HS-5 (cell line): ENCODE measurements at places on chromosomes 5 and 9.

- no peak for DNase-seq
These were observed 357.5 kb downstream of the GLIS3 start for GRCh38 chr9:3942361-3942760.

- DNase-seq, result no peak
These were observed 32.1 kb downstream of the VCAN start for GRCh38 chr5:83503662-83504061.

- no peak for DNase-seq
These were observed 180.3 kb downstream of the ZDHHC21 start for GRCh38 chr9:14512942-14513341.

GRCh38 chr5:149839761-149840160 is 104.8 kb downstream of the PDE6A start:
- DNase-seq, result no peak

- DNase-seq, result peak; percentile 35
These were observed 75.3 kb downstream of the HMGCR start for GRCh38 chr5:75412111-75412990.

DNA sequence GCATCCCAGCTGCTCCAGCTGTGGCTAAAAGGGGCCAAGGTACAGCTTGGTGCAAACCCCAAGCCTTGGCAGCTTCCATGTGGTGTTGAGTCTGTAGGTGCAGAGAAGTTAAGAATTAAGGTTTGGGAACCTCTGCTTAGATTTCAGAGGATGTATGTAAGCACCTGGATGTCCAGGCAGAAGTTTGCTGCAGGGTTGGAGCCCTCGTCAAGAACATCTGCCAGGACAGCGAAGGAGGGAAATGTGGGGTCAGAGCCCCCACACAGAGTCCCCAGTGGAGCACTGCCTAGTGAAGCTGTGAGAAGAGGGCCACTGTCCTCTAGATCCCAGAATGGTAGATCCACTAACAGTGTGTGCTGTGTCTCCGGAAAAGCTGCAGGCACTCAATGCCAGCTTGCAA is 236.2 kb upstream of the ADRA1B start:
- no peak for DNase-seq

DNA sequence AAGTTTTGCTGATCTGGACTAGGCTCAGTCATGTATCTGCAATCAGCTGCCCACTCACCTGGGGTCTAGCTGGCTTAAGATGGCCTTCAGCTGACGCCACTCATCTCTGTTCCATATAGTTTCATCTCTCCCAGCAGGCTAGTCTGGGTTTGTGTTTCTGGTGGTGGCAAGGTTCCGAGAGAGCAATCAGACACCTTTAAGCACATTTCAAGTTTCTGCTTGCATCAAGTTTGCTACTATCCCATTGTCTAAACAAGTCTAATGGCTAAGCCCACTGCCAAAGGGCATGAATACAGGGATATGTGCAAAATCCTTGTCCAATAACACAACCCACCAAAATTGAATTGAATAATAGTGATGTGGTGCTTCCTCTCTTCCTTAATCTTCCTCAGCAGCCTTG is 251.7 kb downstream of the PIK3R1 start:
- DNase-seq, result no peak

DNA sequence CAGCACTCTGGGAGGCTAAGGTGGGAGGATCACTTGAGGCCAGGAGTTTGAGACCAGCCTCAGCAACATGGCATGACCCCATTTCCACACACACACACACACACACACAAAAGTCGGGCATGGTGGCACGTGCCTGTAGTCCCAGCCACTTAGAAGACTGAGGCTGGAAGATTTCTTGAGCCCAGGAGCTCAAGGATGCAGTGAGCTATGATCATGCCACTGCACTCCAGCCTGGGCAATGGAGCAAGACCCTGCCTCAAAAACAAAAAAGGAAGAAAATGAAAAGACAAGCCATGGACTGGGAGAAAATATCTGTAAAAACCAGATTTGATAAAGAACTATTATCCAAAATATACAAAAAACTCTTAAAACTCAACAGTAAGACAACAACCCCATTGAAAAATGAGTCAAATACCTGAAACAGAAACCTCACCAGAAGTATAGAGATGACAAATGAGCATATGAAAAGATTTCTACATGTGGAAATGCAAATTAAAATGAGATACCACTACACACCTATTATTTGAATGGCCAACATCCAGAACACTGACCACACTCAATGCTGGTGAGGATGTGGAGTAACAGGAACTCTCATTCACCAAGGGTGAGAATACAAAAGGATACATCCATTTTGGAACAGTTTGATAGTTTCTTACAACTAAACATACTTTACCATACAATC is 24.7 kb downstream of the DNAJA1 start:
- no peak for DNase-seq

DNA sequence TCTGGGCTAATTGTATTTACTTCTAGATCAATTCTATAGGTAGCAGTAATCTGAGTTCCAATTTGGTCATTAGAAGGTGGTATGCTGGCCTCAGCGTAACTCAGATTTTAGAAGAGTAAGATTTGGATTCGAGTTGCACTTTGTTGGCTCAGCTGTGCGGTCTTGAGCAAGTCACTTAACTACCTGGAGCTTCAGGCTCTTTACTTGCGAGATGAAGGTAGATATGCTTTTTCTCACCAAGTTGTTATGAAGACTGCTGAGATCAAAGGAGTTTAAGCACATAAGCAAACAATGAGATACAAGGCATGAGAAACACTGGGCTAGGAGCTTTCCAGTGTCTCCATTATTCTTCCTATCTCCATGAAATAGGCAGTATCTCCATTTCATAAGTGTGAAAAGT is 133.8 kb upstream of the RANBP3L start:
- no peak for DNase-seq

DNA sequence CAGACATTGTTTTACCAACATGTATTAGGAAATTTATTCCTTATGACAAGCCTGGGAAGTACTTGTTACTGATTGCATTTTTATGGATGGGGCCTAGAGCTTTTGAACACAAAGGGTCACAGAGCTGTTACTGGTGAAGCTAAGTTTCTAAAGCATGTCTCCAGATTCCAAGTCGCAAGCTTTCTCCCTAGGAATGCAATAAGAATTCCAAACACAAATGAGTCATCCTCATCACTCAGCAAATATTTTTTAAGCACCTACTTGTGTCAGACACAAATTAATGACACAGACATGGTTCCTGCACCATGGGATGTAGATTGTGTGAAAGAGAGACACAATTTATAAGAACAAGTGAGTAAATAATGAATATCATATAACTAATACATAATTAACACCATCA is 11.0 kb upstream of the SH3RF2 start:
- peak; percentile 86 for DNase-seq

DNA sequence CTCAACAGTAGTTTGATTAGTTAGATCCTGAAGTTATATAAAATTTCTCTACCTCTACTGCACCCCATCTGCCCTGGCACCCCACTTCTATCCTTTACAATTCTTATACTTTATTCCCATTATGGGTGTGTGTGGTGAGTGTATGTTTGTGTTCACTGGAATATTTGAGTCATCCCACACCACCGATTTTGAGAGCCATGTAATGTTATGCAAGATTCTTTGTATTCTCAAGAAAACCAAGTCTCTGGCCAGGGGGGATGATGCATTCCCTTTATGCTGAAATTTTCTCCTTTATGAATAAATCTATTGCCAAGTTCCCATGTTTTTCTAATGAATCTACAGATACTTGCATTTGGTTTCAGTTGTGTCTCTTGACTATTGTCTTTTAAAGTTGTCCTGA is 266.8 kb downstream of the ARHGEF28 start:
- peak; percentile 54 for DNase-seq

DNA sequence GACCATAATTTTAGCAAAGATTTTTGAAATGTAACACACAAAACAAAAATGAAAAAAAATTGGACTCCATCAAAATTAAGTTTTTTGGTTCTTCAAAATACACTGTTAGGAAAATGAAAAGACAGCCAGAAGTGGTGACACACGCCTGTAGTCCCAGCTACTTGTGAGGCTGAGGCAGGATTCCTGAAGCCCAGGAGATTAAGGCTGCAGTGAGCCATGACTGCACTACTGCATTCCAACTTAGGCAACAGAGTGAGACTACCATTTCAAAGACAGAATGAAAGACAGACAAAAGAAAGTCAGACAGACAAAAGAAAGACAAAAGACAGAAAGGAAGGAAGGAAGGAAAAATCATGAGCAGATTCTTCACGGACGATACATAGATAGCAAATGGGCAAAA is 7.5 kb downstream of the DIAPH1 start:
- no peak for DNase-seq
